ENCODE measurements at places on chromosomes 5 and 9.

DNA sequence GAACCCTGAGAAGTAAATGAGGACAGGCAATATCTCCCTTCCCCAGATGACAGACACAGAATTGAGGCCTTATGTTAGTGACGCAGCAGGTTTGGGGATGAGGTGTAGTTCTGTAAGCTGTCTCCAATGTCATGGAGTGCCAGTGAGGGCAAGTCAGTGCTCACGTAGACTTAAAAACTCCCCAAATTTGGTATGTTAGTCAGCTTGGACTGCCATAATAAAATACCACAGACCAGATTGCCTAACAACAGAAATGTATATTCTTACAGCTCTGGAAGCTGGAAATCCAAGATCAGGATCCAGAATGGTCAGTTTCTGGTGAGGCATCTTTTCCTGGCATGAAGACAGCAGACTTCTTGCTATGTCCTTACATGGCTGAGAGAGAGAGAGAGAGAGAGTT is 14.9 kb downstream of the FOXI1 start:
- no peak for DNase-seq

- DNase-seq: no peak
These were observed 253.5 kb downstream of the SEC61B start for GRCh38 chr9:99475401-99476065.

DNA sequence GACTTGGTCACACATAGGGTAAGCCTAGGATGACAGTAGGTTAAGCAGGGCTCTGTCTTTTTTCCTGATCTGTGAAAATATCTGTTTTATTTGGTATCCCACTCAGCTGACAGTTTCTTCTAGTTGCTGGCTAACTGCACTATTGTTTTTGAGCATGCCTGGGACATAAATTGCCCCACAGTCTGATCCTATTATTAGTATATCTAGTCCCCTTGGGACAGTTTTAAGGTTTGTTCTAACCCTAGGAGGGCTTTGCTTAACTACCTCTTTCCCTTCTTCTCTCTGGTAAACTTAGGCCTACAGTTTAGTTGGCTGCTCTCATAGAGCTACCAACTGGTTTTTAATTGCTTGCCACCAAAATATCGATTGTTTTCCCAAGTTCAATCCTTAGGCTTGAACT is 446.6 kb downstream of the ARHGEF28 start:
- no peak for DNase-seq

DNA sequence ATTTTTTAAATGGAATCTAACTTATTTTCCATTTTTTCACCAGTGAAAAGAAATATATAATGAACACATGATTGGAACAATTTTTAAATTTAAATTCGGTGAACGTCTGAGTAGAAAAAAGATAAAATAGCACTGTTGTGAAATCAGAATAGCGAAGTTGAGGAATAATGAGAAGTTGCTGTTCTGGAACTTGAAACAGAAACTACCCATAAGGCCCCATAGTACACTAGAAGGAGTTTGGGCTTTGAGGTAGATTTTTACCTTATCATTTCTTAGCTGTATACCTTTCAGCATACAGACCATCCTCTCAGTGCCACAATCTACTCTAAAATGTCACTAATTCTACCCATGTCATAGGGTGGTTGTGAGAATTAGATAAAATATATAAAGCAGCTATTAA is 35.1 kb downstream of the TDRD7 start:
- no peak for DNase-seq

- DNase-seq: no peak
These were observed 40.4 kb downstream of the C5 start for GRCh38 chr9:121009650-121010049.

- DNase-seq: no peak
These were observed 191.7 kb downstream of the AOPEP start for GRCh38 chr9:94918038-94918753.

- DNase-seq: no peak
These were observed 111.1 kb downstream of the SGCD start for GRCh38 chr5:156438076-156438475.

DNA sequence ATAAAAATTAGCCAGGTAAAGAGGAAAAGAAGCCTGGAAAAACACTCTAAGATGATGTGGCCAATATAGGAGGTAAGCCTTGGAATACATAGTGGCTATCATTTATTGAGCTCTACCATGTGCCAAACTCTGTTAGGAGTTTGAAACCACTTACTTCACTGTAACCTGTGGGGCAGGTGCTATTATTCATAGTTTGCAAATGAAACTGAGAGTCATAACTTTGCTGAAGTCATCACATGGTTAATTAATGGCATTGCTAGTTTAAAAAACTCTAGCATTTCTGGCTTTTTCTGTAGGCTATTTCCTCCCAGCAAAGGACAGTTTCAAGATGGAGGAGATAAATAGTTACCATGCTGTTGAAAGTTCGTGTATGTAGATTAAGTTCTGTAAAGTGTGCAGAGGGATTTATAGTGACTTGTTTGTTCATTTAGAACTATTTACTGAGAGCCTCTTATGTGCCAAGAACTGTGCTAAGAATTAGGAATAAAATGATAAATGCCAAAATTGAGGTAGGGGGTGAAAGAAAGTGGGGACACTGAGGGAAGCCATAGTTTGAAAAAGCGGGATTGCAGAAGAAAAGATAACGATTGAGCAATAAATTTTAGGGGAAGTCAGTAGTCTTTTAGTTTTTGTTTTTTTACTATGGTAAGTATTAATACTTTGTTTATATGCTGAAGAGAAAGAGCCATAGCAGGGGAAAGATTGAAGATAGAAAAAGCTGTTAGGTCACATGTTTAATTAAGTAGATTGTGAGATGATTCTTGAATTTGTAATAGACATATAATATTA is 57.2 kb downstream of the WDR70 start:
- DNase-seq: no peak

- no peak for DNase-seq
These were observed 48.6 kb downstream of the FAM240B start for GRCh38 chr9:38671372-38671731.

DNA sequence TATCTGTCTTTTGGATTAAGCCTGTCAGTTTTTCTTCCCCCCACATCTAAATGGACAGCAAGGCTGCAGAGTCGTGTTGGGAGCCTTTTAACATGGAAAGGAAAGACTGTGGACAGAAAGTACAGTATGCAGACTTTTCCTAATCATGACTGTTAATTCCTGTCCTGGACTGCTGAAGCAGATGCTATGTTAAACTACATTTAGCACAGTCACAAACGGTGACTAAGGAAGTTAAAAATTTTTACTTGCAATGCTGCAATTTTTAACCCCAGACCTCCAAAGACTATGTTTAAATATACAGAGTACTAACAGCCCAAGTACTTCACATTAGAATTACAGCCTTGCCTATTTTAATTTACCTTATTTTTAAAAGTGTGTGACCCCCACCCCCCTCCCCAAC is 51.8 kb downstream of the ELAVL2 start:
- DNase-seq: no peak

DNA sequence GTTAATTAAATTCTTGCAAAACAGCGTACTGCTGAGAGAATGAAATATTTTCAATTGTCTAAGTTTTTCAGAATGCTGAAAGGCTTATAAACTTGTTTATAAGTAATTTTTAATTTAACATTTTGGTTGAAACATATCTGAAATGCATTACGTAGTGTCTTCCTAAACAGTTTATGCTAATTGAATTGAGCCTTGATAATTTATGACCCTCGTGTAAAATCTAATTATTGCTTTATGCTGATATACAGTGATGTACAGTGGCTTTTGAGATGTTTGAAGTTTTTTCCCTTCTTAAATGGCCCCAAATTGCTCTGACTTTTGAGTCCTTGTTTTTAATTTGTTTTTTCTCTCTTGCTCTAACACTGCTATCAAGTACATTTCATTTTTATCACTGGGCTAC is 262.7 kb downstream of the FBXL7 start:
- DNase-seq: no peak

- no peak for DNase-seq
These were observed 322.9 kb upstream of the RPS23 start for GRCh38 chr5:82601077-82601476.

DNA sequence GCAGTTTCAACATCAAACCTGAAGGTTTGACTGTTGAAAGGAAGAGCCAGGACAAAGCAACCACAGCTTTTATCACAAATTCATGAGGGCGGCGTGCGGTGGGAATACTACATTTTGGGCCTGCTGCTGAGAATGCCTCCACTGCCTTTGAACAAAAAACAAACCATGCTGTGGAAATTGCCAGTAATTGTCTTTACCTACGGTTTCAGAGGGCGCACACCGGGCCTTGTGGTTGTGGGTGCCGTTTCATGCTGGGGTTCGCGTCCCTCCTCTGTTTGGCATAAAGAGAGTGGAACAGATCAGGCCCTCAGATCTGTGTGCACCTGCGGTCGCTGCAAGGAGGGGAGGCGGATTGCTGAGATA is 27.6 kb upstream of the TCF7 start:
- peak; percentile 69 for DNase-seq

DNA sequence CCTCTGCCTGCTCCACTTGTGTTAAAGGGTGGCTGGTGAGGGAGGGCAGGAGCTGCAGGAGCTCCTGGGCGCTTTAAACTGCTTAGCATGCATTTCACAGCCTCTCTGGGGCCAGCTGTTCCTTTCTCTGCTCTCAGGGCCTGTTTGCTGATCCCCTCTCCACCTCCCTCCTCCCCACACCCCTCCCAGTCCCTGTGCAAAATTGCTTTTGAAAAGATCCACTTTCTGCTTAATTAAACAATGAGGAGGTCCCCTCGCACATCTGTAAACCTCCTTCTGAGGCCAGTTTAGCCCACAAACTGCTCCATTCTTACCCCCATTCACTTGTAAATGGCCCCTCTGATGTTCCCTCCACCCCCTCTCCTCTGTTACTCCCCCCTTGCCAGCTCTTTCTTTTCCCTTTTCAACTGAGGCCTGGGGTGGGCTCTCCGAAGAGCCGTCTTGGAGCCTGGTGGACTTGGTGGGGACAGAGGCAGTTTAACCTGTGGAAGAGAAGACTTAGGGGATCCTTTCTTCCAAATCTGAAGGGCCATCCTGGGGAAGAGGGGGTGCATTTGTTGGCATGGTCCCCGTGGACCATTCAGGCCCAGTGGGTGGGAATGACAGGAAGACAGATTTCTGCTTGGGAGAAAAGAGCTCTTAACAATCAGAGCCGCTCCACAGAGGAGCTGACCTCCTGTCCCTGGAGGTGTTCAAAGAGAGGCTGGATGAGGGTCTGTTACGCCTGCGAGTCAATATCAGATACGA is 12.0 kb downstream of the URM1 start:
- DNase-seq: no peak

DNA sequence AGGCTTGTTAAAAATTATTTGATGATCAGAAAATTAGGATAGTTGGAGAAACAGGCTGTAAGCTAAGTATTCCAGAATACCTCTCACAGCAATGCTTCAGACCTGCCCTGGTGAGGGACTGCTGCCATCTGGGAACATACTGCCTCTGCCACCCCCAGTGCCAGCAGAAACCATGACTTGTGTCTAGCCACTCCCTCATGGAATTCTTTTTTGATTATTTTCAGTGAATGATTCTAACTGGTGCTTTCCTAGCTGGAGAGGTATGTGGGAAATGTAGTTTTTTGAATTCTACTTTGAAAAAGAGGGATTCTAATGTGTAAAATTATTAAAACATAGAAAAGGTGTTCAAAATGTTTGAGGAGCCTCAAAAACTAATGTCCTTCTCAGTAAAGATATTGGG is 126.3 kb downstream of the HMHB1 start:
- no peak for DNase-seq

- no peak for DNase-seq
These were observed 109.7 kb upstream of the LHFPL2 start for GRCh38 chr5:78758169-78758839.

GRCh38 chr9:124001866-124002525 is 9.6 kb upstream of the LHX2 start:
- no peak for DNase-seq

DNA sequence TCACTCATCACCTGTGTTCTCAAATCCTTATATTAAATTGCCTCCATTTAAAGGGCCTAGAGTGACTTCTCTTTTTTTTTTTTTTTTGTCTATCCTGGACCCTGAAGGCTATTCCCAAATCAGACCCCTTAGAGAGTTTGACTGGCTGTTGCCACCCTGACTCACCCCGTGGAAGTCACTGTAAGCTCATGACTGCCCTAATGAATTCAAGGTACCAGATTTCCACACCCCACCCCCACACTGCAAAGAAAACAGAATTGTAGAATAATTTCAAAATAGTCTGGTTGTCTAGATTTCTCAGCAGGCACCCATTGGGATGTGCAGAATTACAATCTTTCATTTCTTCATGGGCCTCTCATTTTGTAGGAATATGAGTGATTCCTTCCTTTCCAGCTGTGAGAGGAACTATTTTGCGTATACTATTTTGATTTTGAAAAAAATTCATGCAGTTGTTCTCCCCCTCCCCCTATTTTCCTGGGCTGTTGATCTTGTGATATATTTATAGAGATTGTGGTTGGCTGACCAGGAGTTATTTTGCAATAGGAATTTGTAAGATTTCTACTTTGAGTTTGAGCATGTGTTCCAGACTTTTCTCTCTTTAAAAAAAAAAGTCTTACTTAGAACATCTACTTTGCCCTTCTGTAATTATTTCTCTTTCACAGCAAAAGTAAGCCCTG is 79.1 kb downstream of the ZNF618 start:
- DNase-seq: no peak

DNA sequence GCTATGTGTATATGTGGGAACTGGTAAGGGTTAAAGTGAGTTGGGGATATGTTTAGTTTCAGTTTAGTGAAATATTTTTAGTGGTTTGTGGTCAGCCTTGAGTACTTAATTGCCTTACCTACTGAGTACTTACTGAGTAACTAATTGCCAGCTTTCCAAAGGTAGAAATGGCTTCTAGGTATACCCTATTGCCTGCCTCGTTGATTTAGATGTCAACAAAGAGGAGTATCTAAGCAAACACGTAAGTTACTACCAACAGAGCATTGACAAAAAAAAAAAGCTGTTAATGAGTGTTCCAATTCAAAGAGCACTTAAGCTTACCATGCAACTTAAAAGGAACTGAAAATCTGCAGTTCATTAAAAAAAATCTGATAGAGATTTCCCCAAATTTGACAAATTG is 8.8 kb downstream of the ATP10B start:
- DNase-seq: no peak

- DNase-seq: no peak
These were observed 32.2 kb downstream of the SHOC1 start for GRCh38 chr9:111762556-111762955.

GRCh38 chr9:136249877-136250559 is 4.4 kb upstream of the QSOX2 start:
- no peak for DNase-seq

GRCh38 chr9:69549310-69550202 is 122.6 kb downstream of the APBA1 start:
- peak; percentile 35 for DNase-seq

DNA sequence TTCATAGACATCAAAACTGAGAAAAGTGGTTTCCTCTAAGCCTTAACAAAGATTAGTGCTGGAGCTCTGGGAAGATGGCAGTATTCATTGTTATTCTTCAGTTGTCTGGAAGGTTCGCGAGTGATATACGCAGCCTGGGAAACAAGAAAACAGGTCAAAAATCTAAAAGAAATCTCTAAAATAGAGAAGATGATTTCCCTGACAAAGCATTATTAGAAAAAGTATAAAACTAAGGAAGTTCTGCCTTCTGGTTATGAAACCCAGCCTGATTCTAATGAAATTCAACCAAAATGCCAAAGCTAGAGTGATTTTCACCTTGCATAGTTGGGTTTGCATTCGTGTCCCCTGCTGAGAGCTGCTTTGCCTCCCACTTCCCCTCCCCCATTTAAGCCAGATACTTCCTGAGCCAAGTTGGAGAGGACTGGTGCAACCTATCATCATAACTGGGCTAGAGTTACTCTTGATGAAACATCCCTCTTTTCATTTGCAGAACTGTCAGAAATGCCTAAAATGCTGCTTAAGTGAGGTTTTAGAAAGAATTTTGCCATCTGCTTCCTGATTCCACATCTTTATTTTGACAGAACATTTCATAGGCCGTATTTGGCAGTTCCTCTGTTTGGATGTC is 48.4 kb downstream of the NDFIP1 start:
- DNase-seq: no peak

Measured in CD4-positive, alpha-beta T cell treated with Interleukin-15 for 4 hours (primary cell).